ENCODE measurements at places on chromosomes 3 and 15.
A peak's percentile ranks its signal among the peaks of the same experiment; 100 is the strongest.

- peak; percentile 86 for DNase-seq
Observed at GRCh38 chr15:91302588-91303439, 202.8 kb downstream of the SV2B start.

DNA sequence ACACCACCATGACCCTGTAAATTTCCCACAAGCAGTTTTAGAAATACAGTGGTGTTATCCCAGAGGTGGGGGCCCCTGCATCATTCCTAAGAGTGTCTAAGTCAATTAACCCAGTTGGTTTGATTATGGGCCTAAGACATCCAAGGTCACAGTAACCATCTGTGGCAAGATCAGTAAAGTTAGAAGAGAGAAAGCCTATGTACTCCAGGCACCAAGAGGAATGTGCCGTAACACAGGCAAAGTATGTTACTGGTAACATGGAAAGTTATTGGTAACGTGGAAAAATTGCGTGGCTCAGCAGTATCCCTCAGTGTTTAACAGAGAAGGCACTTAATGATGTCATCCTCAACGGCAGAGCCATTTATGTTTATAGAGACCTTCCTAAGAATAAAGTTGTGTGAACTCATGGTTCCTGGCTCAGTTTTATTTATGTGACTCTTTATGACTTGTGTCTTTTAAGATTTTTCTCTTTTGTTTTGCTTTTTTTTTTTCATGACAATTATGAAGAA, 144.1 kb upstream of the RASGRP1 start:
- no peak for DNase-seq

GRCh38 chr15:96325541-96326327, 4.8 kb upstream of the NR2F2 start:
- no peak for DNase-seq

GRCh38 chr3:156397534-156397933, 157.4 kb downstream of the SSR3 start:
- no peak for DNase-seq

GRCh38 chr3:54931182-54931581, 3.3 kb upstream of the LRTM1 start:
- DNase-seq, result no peak

- no peak for DNase-seq
Observed at GRCh38 chr15:56390739-56391267, 25.6 kb downstream of the TEX9 start.

DNA sequence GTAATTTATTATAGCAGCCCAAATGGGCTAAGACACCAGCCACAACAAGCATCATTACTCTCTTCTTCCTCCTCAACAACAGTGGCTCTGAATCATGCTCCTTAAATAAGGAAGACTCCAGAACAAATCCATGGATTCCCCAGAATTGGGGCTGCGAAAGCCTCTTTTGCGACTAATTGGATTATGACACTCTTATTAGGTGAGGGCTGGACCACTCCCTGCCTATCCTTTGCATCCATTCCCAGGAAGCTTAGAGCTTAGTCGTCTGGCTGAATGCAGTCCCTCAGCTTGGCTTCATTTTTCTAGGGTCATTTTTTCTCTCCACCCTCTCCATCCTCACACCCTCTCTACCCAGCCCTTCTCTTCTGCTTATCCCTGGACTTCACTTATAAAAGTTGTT, 227.7 kb downstream of the ZNF621 start:
- no peak for DNase-seq

- no peak for DNase-seq
Observed at GRCh38 chr3:183161552-183162336, 790 bp downstream of the LAMP3 start.

GRCh38 chr3:58274027-58274614, 31.9 kb upstream of the RPP14 start:
- DNase-seq, result peak; percentile 59

- no peak for DNase-seq
Observed at GRCh38 chr15:58703610-58704009, 45.9 kb downstream of the ADAM10 start.

GRCh38 chr3:131739211-131739610, 236.4 kb upstream of the MRPL3 start:
- no peak for DNase-seq

DNA sequence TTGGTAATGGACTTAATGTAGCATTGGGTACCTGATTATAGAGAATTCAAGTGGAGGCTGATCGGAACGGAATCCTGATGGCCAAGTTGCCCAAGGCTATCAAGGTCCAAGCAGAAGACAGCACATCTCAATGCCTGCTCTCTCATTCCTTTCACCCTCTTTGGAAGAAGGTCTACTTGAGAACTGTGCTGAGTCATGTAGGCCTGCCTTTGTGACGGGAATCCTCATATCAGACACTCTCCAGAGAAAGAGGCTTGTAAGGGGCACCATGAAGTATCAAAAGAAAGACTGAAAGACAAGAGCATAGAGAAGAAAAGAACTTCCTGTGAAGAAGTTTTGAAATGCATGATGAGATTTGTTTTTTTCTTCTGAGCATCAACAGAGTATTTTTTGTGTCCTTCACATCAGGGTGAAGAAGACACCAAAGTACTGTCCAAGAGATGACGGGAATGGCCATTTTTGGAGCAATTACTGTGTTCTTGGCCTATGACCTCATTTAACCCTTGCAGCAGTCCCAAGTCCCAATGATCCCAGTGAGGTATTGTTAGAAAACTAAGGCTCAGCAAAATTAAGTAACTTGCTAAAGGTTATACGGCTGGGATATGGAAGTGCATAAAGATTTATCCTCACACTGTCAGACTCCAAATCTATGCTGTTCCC, 13.2 kb upstream of the LARP6 start:
- DNase-seq, result no peak

GRCh38 chr15:40785814-40786213, 16.0 kb downstream of the C15orf62 start:
- DNase-seq, result no peak

- DNase-seq, result no peak
Observed at GRCh38 chr3:25633919-25634318, 30.8 kb downstream of the TOP2B start.

DNA sequence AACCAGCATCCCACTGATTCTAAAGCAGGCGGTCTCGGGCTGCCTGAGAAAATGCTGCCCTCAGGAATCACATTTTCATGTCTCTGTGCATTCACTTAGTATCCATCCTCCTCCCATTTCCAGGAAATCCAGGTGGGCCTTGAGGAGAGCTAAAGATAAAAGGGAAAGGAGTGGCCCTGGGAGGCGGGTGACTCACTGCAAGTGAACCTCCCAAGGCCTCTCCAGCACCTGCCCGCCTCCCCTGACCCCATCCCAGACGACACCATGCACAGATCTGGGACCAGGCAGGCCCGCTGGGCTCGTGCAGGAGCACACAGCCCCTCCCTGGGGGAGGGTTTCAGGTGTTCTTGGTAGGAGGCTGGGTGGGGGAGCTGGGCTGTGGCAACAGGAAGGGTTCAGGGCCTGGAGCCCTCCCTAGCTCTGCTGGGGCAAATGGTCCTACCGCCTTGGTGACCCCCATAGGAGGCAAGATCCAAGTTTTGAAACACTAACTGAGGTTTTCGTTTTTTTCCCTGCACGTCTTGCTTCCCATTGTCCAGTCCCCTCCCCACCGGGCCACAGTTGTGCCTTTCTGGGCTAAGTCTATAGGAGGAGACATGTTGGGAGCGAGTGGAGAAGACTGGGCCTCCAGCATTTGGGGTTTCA, 22.2 kb downstream of the MELTF start:
- no peak for DNase-seq

- DNase-seq, result peak; percentile 73
Observed at GRCh38 chr15:32855942-32856341, 138.1 kb downstream of the GREM1 start.

DNA sequence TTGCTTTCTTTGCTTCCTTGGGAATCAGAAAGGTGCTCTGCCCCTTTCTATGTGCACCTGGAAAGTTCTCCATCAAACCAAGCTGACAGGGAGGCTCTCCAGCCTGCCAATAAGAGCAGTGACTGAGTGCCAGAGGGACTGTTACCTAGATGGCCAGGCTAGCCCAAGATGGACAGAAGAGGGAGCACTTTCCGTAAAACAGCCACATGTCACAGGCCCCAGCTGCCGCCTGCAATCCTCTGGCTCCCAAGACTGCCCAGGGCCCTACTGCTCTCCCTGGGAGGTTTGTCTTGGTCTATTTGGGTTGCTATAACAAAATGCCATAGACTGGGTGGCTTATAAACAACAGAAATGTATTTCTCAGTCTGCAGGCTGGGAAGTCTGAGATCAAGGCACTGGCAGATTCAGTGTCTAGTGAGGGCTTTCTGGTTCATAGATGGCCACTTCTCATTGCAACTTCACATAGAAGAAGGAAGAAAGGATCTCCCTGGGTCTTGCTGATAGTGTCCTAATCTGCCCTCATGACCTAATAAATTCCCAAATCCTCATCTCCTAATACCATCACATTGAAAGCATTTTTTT, 72.3 kb downstream of the TAMM41 start:
- DNase-seq, result peak; percentile 72

DNA sequence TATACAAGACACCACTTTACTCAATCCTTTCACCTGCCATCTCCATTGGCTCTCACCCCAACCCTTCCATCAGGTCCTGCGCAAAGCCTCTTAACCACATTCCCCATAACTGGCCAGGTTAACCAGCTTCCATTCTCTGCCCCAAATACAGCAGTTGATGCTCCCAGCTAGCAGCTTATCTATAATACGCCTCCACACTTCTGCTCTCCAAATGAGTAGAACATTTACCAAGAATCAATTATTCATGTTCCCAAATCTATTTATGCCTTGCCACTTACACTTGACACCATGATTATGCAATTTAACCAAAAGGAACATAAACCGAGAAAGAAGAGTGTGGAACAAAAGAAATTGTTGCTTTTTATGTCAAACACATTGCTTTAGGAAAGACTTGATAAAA, 103.7 kb upstream of the TPM1 start:
- DNase-seq, result no peak

DNA sequence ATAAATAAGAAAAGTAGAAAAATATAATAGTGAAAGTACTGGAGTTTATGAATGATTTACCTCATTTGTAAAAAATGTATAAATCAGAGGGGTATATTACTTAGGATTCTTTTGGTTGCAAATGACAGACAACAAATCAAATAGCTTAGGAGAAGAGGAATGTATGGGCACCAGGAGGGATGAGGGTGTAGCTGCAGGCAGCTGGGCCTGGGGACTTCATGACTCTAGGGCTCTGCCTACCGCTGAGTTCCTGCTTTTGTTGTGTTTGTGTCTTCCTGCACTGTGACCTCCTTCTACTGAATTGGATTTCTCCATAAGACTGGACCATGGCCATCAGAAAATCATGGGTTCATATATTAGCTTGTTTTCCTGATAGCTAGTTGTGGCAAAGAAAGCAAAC, 27.9 kb upstream of the PDE8A start:
- no peak for DNase-seq

- no peak for DNase-seq
Observed at GRCh38 chr15:98567951-98568350, 80.4 kb upstream of the IGF1R start.

GRCh38 chr3:182007441-182007840, 295.7 kb downstream of the SOX2 start:
- DNase-seq, result no peak

DNA sequence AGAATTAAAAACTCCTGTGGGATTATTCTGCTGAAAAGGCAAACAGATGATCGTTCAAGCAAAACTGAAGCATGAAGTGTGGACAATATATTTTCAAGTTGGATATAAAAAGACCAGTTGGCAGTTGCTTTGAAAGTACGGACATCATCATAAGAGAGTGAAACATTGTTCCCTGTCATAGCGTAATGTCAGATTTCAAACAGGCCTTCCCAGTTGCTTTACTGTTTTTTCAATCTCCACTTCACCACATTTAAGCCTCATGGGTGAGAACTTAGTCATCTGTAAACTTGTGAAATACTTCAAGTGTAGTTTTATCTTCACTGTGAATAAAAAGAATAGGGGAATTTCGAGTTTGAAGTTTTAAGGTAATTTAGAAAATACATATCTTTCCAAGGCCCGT, 435.1 kb upstream of the CNTN3 start:
- DNase-seq, result no peak

GRCh38 chr3:196159952-196160804, 51.0 kb downstream of the ZDHHC19 start:
- DNase-seq, result peak; percentile 75

DNA sequence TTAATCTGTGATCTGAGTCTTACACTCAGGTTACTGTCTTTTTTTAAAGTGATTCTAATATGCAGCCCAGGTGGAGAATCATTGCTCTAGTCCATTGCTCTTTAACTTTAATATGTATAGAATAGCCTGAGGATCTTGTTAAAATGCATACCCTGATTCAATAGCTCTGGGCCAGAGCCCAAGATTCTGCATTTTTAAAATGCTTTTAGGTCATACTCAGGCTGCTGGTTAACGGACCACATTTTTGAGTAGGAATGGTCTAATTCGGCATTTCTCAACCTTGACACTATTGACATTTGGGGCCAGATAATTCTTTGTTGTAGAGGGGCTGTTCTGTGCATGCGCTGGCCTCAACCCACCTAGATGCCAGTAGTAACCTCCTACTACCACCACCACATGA, 20.9 kb upstream of the FSTL1 start:
- peak; percentile 43 for DNase-seq

- no peak for DNase-seq
Observed at GRCh38 chr3:109188741-109189140, 52.2 kb downstream of the C3orf85 start.

GRCh38 chr3:194328053-194328657, 23.0 kb downstream of the CPN2 start:
- DNase-seq, result peak; percentile 57

- DNase-seq, result no peak
Observed at GRCh38 chr3:52333869-52334557, 17.9 kb downstream of the DNAH1 start.

DNA sequence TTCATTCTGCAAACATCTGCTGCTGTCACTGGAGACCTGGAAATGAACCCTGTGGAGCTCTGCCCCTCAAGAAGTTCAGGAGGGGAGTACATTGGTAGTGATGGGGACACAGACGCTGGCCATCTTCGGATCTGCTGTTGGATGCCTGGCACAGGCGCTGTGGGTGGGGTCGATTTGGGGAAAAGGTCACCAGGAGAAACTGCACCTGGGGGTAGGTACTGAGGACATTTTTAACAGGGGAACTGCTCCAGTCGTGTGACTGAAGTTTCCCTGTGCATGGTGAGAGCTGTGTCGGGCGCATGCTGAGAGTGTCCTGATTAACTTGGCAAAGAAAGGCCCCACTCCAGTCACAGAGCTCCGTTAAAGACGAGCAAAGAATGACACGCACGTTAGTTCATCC, 3.4 kb downstream of the UROC1 start:
- DNase-seq, result no peak
